ENCODE measurements at places on chromosomes 12 and 14. TPM values are rescaled to one million over a fixed set of nuclear protein-coding genes. Genes with fewer than 3 reads are reported as not detected.

ZNF664 gene
- 36.0 TPM for total RNA-seq

PLEKHG7 gene
- not detected for total RNA-seq

C12orf50 gene
- not detected for total RNA-seq

BEGAIN gene
- 0.13 TPM for total RNA-seq

DNAI7 gene
- total RNA-seq, result 0.74 TPM
